T-cell (primary cell): ENCODE measurements at places on chromosomes 4 and X.

GRCh38 chr4:14434483-14434882 is 567.8 kb upstream of the CPEB2 start:
- DNase-seq: no peak

- DNase-seq: no peak
These were observed 6.4 kb downstream of the ELK1 start for GRCh38 chrX:47643926-47644325.

- no peak for DNase-seq
These were observed 233.4 kb upstream of the FAM47A start for GRCh38 chrX:34365471-34365870.

DNA sequence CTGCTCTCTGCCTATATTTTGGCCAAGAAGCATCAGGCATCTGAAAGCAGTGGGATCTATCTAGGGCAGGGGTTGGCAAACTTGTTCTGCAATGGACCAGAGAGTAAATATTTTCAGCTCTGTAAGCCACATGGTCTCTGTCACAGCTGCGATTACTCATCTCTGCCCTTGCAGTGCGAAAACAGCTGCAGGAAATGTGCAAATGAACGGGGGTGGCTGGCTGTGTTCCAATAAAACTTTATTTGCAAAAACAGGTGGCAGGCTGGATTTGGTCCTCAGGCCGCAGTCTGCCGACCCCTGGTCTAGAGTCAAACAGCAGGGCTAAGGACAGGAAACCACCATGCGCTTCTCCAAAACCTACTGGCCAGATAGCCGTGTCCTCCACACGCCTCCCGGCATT is 48.6 kb downstream of the ACOX3 start:
- no peak for DNase-seq

GRCh38 chr4:3436798-3437581 is 4.8 kb upstream of the HGFAC start:
- no peak for DNase-seq

DNA sequence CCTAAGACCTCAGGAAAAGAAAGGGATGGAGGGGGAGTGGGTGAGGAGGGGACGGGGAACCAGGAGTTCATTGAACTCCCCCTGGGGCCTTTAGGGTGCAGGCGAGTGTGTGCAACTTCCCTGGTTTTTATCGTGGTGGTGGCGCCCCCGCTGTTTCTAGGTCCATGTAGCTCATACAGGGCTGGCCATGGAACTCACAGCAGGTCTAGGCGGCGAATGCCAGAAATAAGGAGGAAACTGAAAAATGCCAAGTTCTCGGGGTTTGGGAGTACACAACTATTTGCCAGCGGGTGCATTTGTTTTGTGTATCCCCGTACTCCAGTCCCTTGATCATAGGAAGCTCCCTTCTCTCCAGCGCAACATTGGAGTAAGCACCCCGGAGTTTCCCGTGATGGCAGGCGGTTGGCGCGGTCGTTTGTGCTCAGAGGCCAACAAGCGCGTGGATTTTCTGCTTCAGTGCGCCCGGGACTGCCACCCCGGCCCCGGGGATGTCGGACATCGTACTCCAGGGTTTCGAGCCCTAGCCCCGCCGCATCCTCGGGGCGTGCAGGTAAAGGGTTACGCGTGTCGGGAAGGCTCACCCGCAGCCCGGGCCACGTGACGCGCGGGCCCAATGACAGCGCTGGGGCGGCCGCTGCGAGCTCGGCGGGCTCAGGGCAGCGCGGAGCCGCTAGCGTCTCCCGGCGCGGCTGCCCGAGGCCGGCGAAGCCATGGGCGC is 208.9 kb downstream of the NWD2 start:
- DNase-seq: peak; percentile 34

DNA sequence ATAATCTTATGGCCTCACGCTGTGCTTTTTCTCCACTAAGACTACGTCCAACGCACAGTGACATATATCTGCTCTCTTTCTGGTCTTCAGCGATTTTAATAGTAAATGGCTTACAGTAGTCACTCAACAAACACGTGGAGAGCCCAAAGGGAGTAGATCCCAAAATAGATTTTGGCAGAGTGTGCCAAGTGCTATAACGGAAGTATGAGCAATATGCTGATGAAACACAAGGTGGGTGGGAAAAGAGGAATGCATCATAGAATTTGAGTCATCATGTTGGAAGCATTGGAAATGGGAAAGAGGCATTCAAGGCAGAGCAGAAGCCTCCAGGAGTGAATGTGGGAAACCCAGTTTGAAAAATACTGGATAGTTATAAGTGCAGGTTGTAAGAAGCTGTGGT is 129.1 kb upstream of the LDB2 start:
- no peak for DNase-seq

- no peak for DNase-seq
These were observed 171.7 kb downstream of the SLIT2 start for GRCh38 chr4:20423420-20423819.

GRCh38 chrX:121496966-121497365 is 449.6 kb downstream of the GLUD2 start:
- DNase-seq: no peak

DNA sequence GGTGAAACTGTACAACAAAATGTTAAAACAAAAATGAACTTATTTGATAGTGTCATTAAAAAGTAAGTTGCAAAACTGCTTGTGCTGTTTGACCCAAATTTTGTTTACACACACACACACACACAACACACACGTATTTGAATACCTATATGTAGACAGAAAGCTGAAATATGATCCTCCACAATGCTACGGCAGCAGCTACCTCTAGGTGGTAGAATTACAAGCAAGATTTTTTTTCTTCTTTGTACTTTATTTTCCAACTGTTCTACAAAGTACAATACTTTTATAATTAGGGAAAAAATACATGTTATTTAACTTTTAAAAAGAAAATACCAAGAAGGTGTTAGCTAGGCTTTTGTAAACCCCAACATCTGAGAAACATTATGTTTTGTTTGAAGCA is 1.2 kb downstream of the CYTL1 start:
- no peak for DNase-seq

DNA sequence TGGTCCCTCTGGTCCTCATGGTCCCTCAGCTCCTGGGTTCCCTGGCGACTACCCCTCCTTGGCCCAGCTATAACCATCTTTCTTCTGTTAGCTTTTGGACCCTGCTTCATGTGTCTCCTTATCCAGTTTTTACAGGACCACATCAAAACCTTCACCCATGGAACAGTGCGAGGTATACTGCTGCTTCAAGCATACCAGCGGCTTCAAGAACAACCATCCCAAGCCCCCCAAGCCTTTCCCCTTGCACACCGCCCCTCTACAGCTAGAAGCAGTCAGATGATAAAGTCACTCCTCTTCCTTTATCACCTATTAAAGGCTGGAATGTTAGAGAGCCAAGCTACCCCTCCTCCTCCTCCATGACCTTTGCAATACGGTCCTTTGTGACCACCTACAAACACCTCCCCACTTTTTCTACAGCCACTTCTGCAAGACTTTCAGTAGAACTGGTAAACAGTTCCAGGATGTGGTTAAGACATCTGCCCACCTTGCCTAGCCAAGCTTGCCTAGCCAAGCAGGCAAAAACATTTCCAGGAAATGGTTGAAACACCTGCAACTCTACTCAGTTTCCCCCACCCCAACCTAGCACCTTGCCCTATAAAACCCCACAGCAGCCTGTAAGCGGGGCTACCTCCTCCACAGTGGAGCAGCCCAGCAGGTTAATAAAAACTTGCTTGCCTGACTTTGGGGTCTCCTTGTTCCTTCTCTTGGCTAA is 125.7 kb downstream of the ZC4H2 start:
- no peak for DNase-seq

DNA sequence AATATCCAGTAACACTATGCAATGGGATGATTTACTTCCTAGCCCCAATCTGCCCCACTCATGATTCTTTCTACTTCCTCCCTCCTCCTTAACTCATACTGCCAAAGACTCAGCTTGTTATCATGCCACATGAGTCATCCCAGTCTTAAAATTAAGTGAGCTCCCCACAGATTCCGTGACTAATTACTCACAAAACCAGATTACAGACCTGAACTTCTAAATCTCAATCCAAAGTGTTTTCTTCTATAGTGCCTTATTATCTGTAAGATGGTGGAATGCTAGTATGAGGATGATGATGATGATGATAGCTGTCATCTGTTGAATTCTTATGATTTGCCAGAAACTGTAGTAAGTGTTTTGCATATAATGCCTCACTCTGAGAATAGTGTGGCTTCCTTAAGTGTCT is 27.7 kb upstream of the GPC3 start:
- no peak for DNase-seq

DNA sequence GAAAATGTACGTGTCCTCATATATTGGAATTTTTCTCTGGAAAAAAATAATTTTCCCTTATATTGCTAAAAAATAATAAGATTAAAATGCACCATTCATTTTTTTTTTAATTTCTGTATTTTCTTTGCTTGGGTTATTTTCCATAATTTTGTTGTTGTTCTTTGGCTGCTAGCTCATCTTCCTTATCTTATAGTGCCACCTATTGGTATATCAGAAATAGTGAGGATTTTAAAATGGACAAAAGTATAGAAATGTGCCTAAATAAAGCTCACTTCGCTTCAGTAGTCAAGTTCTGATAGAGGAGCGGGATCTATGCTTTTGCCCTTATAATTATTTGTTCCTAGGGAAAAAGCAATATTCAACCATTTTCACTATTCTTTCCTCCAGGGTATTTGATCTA is 134.8 kb downstream of the NAP1L3 start:
- DNase-seq: no peak

DNA sequence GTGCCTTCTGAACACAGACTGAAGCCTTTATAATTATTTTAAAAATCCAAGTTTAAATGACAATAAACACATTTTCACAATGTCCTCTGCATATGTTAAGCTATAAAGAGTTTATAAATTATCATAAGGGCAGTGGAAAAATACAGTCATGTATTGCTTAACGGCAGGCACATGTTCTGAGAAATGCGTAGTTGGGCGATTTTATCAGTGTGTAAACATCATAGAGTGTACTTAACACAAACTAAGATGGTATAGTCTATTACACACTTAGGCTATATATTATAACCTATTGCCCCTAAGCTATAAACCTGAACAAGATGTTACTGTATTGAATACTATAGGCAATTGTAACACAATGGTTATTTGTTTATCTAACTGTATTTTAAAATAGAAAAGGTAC is 254.7 kb downstream of the GABRG1 start:
- no peak for DNase-seq

DNA sequence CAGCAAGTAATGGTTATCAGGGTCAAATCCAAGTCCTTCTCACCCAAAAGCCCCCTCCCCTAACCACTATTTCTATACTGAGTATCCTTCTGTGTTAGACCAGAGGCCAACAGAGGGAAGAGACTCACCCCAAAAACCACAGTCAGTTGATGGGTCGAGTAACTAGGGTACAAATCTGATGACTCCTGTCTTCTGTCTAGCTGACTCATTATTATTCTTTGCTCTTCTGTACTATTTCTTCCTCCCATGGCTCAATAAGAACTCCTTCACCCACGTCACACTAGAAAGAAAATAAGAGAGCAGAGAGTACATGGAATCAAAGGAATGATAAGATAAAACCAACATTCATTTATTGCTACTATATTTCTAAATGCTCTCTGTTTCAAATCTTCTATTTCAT is 2.0 kb downstream of the RAB40A start:
- no peak for DNase-seq

GRCh38 chrX:34927866-34928265 is 14.7 kb upstream of the FAM47B start:
- DNase-seq: no peak
